ENCODE measurements at places on chromosomes 2 and 18.

DNA sequence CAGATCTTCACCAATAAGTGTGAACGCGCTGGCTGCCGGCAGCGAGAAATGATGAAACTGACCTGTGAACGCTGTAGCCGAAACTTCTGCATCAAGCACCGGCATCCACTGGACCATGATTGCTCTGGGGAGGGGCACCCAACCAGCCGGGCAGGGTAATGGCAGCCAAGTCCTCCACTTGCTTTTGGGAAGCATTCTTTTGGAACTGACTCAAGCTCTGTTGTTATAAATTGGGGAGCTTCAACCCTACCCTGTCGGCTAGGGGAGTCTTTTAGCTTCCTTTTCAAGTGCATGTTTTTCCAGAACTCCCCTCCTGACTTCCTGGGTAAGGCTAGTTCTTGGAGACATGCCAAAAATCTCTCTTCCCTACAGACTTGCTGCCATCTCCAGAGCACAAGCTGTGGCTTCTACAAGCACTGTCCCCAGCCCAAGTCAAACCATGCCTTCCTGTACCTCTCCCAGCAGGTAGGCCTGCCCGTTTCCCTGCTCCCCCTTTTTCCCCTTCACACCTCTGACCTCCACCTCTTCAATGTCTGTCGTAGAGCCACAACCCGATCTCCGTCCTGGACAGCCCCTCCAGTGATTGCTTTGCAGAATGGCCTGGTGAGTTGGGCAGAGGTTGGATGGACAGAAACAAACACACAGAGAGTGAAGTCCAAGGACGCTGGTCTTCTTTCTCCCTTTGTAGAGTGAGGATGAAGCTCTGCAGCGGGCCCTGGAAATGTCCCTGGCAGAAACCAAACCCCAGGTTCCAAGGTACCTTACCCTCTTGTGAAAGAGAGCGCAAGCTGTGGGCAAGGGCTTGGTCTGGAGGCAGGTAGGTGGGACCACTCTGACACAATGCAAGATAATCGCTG lies 1.5 kb downstream of the ZFAND2B start:
- peak; percentile 33 for DNase-seq

- DNase-seq = no peak
Measured at GRCh38 chr2:126175222-126175621, 480.7 kb upstream of the GYPC start.

DNA sequence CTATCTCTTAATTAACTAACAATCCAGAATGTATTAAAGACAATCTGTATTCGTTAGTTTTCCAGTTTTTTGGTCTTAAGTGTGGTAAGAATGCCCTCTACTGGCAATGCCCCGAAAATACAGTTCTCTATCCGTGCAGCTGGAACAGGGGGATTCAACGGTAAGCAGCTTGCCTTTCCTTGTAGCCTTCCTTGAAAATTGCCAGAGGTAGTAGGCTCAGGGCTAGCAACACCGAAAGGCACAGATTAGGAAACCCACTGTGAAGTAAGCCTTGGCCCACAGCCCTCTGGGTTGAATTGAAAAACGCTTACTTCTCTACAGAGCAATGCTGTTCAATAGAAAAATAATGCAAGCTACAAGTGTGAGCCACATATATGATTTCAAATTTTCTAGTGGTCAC lies 17.1 kb upstream of the VPS4B start:
- peak; percentile 77 for DNase-seq

- DNase-seq = no peak
Measured at GRCh38 chr2:10033251-10034006, 9.9 kb upstream of the KLF11 start.

GRCh38 chr2:143682436-143683055 lies 553.3 kb downstream of the ARHGAP15 start:
- DNase-seq = no peak

DNA sequence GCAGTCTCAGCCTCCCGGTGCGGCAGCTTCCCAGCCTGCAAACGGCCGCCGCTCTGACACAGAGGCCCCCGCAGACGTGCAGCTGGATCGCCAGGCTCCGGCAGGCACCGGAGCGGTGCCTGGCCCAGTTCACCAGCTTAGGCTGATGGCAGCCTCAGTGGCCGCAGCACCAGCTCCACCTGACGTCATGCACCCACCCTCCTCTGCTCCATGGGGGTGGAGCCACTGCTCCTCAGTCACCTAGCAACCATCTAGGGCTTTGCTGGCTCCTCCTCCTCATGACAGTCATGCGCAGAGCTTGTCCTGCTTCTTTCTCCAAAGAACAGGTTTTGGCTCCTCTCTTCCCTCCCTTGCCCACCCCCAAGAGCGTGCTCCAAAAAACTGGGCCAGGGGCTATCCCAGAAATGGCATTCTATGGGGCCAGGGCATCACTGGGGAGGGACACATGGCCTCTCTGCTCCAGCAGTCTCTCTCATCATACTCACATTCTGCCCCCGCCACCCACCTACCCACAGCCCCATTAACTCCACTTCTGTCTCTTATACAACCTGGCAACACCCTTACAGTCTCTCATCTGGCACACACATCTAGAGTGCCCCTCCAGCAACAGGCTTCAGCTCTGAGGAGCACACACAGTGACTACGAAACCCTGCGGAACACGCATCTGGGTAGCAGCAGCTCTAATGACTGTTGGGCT lies 5.5 kb downstream of the DCTN1 start:
- peak; percentile 92 for DNase-seq

GRCh38 chr2:150900913-150901312 lies 360.8 kb downstream of the RBM43 start:
- DNase-seq = no peak

DNA sequence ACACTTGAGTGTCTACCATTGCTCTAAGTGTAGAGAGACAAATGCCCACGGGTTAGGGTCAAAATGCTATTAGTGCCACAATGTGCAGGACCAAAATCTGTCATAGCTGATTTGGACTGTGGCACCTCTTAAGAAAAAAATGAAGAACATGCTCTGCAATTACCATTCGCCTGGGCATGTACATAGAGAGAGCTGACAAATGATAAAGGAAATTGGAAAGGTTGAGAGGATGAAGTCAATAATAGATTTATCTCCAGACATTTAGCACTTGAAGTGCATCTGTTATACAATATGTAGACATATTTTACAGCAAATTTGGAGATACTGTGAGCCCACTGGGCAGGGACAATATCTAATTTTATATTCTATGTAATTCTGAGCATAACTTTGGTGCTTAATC lies 804.4 kb downstream of the SATB2 start:
- no peak for DNase-seq

GRCh38 chr2:222707102-222707688 lies 35.7 kb downstream of the MOGAT1 start:
- DNase-seq = no peak

DNA sequence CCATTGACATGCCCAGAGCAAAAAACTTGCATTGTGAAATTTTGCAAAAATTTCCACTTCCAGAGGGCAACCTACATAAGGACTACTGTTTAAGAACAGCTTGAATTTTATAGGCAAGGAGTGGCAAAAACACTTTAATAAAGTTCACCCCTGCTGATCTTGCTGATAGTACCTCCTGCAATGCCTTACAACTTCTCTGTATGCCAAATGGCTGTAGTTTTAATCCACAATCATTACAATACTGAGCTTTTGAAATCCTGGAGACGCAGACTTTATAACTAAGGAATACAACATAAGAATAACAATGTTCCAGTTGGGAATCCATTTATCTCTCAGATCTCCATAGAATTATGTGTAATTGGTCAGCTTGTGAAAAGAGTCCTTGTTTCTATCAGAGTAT lies 247.5 kb downstream of the KCNJ3 start:
- no peak for DNase-seq

- no peak for DNase-seq
Measured at GRCh38 chr2:239721991-239722759, 303.0 kb downstream of the NDUFA10 start.

DNA sequence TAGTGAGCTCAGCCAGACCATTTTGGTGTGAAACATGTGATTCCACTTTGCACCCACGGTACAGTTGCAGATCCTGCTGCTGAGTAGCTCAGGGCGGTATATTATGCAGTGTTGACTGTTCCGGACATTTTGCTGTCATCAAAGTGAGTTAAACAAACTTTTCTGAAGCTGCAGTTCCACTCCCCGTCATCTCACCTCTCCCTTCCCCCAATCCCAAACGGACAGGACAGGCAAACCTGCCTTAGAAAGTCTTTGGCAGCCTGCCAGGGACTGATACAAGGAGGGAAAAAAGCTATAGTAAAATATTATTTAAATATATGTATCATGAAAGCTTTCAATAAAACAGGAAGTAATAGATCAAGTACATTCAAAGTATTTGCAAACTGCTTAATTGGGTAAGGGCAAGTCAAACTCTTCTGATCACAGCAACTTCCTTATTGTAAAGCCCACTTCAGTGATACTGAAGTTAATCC lies 35.5 kb upstream of the SP5 start:
- peak; percentile 17 for DNase-seq

DNA sequence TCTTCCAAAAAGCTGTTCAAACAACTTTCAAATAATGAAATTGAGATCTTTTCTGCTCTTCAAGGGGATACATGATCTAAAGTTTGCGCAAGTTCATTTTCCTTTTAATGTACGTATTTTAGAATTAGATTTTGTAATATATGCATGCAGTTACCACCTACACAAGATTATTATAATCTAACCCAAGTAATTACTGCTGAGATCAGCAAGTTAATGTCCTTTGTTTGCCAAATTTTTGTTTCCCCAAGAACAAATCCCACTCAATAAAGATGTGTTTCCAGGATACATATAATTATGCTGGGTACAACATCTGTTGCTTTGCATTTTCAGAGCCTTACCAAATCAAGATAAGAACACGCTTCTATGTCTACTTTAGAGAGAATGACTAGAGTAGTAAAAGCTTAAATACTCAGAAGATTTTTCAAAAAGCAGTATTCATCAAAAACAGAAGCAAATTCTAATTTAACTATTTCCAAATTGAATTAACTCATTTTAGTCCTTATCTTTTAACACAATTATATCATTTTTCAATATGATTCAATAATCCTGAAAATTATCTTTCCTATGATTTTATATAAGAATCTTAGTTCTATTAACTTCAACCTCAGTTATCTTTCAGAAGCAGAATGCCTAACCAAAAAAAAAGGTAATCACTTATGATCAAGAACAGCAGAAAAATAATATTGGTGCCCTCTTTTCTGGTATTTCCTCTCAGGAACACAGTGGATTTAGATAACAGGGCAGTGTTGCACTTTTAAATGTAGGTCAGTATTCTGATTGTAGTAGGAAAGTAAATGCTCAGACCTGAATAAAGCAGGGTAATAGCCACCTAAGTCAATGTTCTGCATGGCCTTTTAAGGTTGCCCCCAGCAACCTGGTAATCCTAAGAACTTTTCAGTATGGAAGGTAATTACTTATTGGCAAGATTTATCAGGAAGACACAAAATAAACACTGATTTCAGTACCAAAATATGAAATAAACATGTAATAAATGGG lies 28.0 kb downstream of the CERKL start:
- DNase-seq = peak; percentile 70

GRCh38 chr2:10538224-10538894 lies 90.2 kb upstream of the ODC1 start:
- DNase-seq = no peak

- DNase-seq = no peak
Measured at GRCh38 chr2:174656035-174656434, 58.4 kb upstream of the WIPF1 start.

GRCh38 chr2:203804764-203805485 lies 62.6 kb upstream of the CTLA4 start:
- DNase-seq = no peak

DNA sequence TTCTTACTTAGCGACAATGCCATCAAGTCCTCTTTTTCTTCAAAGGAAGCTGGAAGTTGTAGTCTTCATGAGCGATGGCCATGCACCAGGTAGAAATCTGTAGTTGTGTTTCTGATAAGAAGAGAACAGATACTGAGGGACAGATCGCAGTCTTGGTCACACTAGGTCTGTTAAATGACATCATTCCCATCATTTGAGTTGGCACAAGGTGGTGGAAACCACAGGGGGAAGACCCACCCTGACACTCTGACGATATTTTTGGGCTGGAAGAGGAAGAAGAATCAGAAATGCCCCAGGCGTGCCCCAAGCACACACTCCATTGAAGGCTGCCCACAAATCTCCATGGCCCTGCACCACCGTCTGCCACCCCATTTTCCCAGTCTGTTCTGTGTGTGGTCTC lies 89.0 kb upstream of the BOD1L2 start:
- DNase-seq = no peak

DNA sequence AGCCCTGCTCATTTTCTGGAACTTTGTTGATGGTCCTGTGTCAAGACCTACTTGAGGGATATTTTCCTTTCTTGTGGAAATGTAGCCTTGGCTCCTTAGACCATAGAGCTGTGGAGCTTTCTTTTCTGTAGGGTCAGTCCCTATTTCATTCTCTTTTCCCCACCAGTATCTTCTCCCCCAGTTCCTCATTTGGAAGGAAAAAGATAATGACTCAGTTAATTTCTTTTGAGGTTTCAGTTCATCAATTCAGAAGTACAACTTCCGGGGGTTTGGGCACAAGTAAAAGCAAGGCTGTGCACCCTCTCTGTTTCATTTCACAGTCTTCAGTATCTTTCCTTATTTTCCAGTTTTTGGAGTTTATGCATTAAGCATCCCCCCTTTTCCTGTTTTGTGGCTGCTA lies 70.7 kb downstream of the CDC42EP3 start:
- DNase-seq = no peak

DNA sequence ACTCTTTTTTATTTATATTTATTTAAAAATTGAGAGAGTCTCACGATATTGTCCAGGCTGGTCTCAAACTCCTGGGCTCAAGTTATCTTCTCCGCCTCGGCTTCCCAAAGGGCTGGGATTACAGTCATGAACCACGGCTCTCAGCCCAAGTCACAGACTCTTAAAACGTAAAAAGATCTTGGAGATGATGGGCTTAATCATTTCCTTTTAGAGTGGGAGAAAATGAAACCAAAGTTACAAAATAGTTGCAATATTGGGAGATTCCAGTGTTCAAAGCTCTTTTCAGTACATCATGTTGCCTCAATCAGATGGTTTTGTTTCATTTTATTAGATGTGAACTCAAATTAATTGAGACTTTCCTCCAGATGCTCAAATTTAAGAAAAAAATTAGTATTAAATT lies 151.4 kb upstream of the XPO1 start:
- no peak for DNase-seq

Measured in NCI-H1105 treated with DMSO at 0.1 percent for 48 hours (cell line).